ENCODE measurements at places on chromosomes 11 and 22.

DNA sequence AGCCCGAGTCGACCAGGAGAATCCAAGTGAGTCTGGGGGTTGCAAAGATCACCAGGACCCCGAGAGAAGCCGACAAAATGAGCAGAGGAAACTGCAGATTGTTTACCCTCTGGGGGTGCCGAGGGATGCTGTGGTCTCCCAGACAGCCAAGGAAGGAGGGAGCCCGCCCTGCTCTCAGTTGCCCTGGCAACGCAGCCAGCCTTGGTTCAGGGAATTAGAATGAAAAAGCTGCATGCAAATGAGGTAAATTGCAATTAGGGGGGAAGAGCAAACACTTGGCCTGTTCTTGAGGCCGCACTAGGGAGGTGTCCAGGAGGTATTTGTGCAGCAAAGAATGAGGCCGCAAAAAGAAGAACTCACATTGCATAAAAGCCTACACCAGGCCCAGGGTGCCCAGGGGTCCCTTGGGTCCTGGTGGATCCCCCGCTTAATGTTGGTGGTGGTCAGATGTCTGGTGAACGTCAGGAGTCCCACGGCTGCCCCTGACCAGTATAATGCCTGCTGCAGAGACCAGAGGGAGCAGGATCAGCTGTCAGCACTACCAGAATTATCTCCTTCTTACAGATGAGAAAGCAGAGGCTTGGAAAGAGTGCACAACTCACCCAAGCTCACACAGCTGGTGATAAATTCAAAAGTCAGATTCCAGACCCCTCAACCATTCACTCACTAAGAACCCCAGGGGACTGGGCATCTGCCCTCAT lies 40.3 kb upstream of the ATXN10 start:
- DNase-seq: no peak

DNA sequence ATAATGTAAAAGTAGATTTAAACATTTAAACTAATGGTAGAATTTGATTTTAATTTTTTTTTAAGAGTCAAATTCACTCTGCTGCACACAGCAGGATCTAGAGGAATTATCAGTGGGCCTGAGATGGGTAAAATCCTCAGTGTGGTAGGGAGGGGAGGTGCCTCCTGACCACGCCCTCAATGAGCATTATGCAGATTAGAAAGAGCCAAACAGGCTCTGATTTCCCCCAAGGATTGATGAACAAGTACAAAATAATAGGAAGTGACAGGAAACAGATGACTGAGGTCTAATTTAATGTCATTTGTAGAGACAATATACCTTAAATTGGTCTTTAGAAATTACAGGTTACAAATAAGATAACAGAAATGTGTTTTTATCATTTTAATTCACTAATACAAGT lies 155.2 kb downstream of the DCDC1 start:
- no peak for DNase-seq

DNA sequence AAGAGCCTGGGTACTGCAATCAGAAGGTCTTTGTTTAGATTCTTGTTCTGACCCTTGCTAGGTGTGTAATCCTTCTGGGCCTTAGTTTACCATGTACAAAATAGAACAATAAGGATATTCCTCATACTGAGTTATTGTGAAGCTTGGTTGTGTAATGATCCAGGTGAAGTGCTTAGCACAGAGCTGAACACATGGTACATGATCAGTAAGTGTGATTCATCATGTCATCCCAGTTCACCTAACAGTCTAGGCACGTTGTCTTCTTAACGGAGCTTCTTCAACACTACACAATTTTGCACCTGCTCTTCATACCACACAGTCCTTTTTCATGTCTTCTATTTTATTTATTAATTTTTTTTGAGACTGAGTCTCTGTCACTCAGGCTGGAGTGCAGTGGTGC lies 234.3 kb upstream of the TENM4 start:
- DNase-seq: no peak

DNA sequence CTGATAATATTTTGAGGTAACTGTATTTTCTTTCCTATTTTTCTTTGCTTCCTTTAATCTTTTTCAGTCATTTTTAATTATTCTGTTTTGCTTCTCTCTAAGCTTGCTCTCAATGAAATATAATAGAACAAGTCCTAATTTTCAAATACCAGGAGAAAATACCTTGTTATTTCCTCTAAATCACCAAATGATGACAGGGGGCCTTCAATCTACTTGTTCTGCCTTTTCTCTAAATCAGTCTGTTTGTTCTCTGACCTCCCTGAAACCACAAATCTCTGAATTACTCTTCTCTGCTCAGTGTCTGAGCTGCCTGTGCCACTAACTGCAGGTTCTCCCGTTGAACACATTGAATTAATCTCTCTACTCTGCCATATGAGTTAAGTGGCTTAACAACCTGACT lies 286.2 kb downstream of the C11orf87 start:
- DNase-seq: no peak

DNA sequence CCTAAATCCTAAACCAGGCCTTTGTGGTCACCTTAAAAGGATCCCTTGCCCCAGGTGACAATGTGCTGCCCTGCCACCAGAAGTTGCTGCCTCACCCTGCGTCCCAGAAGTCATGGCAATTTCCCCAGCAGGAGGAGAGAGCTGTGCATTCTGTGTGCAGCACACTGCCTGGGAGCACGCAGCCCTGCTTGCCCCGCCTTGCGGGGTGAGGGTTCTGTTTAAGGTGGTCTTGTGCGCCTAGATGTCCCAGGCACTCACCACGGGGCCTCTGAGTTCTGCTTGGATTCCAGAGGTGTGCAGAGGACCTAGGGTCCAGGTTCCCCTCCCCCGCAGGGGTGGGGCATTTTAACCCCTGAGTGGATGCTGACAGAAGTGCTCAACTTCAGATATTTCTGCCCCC lies 95.0 kb downstream of the GRAMD1B start:
- DNase-seq: no peak

DNA sequence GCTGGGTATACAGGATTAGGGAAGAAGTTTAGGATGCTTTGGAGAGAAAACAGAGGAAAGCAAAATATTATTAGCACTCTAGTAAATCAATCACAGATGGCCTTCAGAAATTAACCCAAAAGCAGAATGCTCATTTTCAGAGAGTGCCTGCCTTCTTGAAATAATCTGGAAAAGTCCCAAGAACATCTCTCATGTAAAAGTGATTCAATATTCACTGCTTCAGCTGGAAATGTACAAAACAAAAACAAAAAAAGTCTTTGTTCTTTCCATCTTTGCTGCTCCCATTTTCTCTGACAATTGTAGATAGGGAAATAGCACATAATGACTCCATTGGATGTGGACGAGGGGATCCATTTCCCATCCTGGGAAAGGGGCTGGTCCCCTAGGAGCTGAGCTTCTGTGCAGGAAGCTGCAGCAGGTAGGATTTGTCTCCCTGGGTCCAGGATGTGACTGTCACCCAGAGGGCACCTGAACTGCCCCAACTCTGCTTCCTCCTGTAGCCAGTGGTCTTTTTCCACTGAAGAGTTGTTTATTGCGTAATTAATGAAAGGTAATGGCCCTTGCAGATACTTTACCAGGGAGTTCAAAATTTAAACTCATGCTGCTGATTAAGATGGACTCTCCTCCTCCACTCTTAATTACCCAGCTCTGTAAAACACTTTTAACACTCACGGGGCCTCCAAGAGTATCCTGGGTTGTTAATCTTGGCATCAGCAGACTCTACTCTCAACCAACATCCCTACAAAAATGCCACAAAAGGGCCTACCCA lies 57.9 kb downstream of the SC5D start:
- DNase-seq: no peak

DNA sequence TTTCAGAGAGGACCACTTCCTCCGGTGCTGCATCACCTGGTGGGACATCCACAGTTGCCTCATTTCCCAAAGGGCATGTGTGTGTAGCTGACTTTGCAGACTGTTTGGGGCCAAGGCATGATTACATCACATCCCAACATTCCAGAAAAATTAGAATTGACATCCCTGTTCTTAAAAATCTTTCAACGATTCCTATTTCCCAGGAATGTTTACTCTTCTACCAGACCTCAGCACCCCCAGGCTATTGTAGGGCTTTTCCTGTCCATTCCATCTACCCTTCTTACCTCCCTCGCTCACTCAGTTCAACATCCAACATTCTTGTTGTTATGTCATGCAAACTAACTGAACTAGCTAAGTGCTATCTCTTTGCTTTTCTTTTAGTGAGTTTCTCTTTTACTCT lies 37.3 kb downstream of the PIWIL4 start:
- DNase-seq: no peak

DNA sequence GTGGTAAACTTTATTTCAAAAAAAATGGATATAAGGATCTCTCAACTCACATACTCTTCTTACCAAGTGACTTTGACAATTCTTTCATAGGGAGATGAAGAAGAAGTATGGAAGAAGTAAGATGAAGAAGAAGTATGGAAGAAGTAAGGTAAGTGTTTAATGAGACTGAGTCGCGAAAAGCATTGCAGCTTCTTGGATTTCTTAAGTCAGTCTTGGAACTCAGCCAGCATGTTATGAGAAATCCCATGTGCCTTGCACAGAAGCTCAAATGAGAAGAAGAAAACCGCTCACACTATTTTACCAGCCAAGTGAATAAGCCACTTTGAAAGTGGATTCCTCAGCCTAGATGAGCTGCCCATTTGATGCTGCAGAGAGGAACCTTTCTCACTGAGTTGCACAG lies 332.0 kb upstream of the CCDC179 start:
- no peak for DNase-seq

DNA sequence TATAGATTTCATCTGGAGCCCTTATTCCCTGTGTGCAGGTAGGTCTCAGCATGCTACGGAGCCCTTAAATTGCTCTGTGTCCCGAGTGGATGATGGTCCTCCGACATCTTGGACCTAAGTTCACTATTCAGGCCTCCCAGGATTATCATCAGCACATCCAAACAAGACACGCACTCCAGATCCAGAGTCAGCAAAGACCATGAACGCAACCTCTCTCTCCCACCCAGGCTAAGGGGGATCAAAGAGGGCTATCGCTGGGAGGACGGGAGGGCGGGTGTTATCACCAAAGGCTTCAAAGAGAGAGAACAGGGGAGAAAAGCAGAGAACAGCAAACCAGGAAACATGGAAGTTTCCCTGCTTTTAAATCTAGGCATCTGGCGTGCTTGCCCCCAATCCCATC lies 659.4 kb downstream of the TBC1D22A start:
- no peak for DNase-seq

Measured in neural crest cell (in vitro differentiated cells).